ENCODE measurements at places on chromosomes 4 and X.
A peak's percentile ranks its signal among the peaks of the same experiment; 100 is the strongest.

GRCh38 chrX:32520789-32521188 is 690.6 kb downstream of the DMD start:
- DNase-seq = no peak

GRCh38 chr4:61783050-61783449 is 582.9 kb downstream of the ADGRL3 start:
- no peak for DNase-seq

GRCh38 chr4:22072726-22073125 is 124.2 kb upstream of the KCNIP4 start:
- no peak for DNase-seq

GRCh38 chrX:143683486-143683885 is 37.1 kb downstream of the SPANXN2 start:
- no peak for DNase-seq

DNA sequence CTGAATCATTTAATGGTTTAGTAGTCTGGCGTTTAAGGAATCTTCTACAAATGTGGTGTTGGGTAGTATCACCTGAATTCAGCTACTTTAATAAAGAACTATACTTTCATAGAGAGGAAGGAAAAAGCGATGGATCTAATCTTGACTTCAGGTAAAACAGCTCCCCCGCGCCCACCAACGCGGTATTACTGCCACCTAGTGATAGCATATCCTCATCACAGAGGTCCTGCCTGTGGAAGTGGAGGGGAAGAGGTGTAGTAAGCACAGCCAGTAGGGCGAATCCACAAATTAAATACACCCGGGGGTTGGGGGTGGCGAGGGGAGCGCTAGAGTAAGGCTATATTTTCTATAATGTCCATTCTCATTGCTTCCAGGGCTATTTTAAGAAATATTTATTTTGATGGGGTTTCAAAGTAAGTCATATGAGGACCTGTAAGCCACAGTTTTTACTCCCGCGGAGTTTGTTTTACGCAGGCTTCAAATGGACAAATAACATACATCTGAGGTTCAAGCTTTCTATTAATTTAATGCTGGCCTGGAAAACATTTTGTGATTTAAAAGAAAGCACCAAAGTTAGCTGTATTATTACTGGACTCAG is 8.3 kb upstream of the DAPP1 start:
- peak; percentile 53 for DNase-seq

DNA sequence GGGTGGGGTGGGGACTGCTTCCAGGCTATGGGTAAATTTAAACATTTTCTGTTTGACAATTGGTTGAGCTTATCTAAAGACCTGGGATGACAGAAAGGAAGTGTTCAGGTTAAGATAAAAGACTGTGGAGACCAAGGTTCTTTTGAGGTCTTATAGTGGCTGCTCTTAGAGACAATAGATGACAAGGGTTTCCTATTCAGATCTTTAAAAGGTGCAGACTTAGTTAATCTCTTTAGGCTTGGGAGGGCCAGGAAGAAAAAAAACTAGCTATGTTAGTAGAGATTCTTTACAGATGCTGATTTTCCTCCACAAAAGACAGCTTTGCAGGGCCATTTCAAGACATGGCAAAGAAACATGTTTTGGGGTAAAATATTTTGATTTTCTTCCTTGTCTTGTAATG is 972.5 kb downstream of the CCSER1 start:
- no peak for DNase-seq

DNA sequence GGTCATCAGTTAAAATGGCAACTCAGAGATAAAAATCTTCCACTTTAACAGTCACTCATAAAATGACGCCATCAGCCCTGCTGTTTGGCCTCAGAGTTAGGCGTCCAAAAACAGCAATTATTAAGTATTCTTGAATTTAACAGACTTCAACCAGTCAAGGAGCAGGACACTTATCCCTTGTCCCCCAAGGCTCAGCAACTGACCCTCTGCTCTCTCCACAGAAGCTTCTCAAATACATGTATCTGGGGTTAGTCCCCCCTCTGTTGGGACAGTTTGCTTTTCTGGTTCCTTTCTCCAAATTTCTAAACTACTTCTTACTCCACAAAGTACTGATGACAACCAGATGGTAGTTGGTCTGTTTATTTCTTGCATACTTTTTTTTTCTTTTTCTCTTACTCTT is 54.4 kb downstream of the SOD3 start:
- DNase-seq = no peak
